ENCODE measurements at places on chromosomes 6 and 20.

GRCh38 chr6:168468045-168468444 lies 27.1 kb downstream of the SMOC2 start:
- DNase-seq = no peak

- no peak for DNase-seq
Observed at GRCh38 chr6:33339193-33339592, 21.6 kb upstream of the ZBTB22 start.

DNA sequence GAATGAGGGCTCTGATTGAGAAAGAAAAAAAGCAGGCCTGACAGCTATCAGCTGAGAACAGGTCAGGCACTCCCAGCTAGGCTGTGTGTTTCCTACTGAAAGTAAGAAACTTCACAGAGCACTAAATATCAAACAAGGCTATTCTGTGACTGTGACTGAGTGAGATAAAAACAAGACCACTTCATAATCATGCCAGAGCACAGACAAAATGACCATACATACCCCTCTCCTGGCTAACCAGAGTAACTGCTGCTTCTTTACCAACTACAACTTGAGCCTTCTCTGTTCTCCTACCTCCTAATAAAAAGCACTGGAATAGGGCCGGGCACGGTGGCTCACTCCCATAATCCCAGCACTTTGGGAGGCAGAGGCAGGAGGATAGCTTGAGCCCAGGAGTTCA lies 6.8 kb upstream of the BTN1A1 start:
- DNase-seq = no peak

DNA sequence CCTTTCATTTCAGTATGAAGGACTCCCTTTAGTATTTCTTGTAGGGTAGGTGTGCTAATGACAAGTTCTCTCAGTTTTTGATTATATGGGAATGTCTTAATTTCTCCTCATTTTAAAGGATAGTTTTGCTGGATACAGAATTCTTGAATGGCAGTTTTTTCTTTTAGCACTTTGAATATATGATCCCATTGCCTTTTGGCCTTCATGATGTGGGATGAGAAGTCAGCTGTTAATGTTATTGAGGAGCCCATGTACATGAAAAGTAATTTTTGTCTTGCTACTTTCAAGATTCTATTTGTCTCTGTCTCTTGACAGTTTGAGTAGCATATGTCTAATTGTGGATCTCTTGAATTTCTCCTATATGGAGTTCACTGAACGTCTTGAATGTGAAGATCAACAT lies 30.9 kb downstream of the RSPH3 start:
- no peak for DNase-seq

- no peak for DNase-seq
Observed at GRCh38 chr6:148351309-148351708, 8.7 kb downstream of the SASH1 start.

DNA sequence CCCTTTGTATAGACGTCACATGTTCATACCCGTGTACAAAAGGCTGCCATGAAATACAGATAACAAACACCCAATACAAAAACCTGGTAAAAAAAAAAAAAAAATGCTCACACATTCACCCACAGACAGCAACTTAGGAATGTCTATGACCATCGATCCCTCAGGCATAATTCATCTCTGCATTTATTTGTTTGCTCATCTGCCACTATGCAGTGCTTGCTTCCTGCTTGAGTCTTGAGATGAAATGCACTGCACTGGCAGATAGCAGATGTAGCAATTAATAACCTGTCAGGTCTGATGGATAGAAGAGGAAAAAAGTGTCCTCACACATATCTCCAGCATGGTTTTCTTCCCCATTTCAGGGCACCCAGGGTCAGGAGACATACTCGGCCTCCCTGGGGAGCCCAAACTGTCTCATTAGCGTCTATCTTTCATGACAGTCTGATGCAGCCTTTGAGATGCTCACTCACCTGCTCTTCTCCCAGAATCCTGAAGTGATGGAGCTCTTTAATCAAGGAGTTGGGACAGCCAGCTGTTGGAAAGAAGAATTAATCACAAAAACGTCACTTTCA lies 295.1 kb upstream of the AGPAT4 start:
- no peak for DNase-seq

GRCh38 chr6:37565267-37566110 lies 65.8 kb upstream of the CCDC167 start:
- DNase-seq = no peak

DNA sequence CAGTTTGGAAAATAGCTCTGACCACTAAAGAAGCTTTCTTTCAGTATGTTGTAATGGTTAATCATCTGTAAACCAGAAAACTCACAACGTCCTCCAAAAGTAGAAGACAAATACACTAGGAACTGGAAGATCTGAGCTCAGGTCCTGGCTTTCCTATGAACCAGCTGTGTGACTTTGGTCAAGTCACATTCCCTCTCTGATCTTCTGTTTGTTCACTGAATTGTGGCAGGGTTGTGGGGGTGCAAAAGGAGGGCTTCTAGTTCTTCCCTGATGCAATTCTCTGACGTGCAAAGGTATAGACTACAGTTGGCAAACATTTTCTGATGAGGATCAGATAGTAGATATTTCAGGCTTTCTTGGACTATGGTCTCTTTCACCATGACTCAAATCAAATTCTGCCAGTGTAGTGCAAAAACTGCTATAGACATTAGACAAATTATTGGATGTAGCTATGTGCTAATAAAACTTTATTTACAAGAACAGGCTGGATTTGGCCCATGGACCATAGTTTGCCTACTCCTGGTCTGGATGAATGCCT lies 44.9 kb downstream of the ATXN1 start:
- DNase-seq = no peak

DNA sequence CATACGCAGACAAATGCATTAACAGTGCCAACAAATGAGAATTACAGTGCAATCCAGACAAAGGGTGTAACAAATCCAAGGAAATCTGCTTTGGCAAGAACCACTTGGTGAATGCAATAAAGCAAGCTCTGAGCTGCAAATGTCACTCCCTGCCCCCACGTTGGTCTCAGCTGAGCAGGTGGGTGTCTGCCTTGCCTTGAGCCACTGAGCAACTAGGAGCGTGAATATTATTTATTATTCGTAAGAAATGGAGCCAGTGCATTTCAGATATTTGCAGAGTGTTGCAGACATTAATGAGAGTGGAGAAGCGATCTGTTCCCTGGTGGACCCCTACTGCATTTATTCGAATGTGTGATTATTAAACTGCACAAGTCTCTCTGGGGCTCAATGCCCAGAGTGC lies 36.6 kb upstream of the F13A1 start:
- no peak for DNase-seq

DNA sequence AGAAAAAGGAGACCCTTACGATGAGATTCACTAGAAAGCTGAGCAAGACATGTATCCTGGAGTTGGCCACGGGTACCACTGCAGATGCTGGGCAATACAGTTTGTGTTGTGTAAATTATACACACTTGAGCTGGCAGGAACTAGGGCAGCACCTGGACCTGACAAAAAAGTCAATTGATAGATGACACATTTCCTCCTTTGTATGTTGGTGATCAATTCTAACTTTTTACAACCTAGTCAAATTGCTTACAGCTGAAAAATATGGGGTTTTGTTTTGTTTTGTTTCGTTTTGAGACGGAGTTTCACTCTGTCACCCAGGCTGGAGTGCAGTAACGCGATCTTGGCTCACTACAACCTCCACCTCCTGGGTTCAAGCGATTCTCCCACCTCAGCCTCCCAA lies 108.9 kb downstream of the UST start:
- no peak for DNase-seq

DNA sequence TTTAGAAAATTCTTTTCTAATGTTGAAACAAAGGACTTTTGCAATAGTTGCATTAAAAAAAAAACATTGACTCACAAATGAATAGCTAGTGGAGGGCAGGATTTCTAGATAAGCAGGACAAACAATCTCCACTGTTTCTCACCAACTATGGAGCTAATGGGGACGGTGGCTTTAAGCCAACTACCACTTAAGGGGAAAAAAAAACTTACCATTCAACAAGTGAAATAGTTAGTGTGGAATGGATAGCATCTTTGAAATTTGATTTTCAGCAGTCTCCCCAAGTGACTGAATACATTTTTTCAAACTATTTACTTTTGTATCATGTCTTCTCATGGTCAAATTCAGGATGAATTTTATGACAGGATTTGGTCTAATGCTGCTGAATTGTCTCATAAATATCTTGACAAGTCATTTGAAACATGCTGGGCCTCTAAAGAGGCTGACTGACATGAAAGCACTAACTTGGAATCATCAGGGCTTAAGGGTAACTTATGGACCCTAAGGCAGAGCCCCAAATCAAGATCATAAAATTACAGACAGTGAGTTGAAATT lies 100.5 kb downstream of the EYA4 start:
- DNase-seq = no peak
